Activated naive CD8-positive, alpha-beta T cell treated with anti-CD3 and anti-CD28 coated beads, Interleukin-2, amount 50 U/mL, for 16 hours (primary cell): ENCODE measurements at places on chromosomes 7 and 10.

DNA sequence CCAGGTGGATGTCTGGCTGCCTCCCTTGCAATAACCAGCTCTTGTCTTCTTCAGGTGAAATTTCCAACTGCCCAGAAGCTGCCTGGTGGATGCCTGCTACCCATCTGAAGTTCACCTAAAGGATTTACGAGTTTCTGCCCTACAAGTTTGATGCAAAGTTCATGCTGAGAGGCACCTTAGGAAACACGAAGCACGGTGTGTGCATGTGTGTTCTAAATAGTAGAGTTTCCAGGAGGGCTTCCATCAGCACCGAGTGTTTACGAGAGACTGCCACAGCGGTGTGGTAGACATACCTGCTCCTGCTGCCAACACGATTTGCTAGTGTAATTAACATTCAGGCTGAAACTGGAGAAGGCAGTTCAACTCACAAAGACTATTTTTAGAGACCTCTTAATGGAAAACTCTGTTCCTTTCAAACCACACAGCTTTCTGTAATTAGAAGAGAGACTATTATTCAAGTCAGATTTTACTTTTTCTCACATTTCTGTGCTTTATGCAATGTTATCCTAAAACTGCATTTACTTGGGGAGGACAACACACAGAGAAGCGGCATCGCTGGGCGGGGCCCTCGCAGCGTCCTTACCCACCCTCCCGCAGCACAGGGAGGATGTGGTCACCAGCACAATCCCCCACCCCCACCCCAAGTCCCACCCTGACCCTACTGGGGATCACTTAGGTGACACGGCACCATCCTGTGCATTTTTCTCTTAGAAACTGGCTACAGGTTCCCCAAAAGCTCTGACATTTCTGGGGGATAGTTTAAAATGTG is 15.5 kb upstream of the CPXM2 start:
- no peak for DNase-seq

DNA sequence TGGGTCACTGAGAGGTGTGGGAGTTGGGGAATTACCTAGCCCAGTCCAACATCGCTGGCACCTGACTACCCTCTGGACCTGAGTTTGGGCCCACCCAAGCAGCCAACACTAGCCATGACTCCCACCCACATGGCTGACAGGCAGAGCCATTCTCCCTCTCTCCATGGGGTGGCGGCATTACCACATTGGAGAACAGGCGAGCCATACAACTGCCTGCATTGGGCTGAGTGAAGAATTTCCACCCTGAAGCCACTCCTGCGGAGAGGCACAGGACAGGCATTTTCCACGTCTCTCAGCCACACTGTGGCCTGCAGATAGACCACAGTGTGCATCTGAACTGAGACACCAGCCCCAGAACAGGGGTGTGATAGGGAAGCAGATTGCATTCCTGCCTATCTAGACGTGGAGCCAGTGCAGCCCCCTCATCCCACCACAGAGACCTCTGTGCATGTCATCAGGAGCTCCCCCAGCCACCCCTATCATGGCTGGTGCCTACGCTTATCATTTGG is 58.2 kb upstream of the ANTXRL start:
- DNase-seq = peak; percentile 54

DNA sequence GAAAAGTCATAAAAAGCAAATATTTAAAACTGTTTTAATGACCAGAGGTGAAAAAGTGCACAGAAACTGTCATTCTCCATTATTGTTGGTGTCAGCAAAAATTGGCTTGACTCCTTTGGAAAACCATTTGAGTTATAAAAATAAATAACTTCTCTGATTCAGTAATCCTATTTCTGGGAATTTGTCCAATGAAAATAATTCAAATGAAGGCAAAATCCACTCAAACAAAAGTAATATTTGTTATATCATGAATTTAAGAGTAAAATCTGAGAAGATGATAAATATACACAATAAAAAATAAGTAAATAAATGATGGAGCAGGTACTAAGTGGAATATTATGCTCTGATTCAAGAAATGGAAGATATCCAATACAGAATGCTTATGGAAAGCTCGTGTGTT is 326.6 kb upstream of the KLF6 start:
- DNase-seq = no peak

GRCh38 chr7:15752377-15752776 is 65.9 kb upstream of the MEOX2 start:
- DNase-seq = no peak
